ENCODE measurements at places on chromosomes 7 and 10.
A peak's percentile ranks its signal among the peaks of the same experiment; 100 is the strongest.

- DNase-seq: no peak
Measured at GRCh38 chr10:100043344-100043743, 33.6 kb upstream of the DNMBP start.

- DNase-seq: peak; percentile 76
Measured at GRCh38 chr7:71868797-71869196, 543.3 kb downstream of the CALN1 start.

- DNase-seq: peak; percentile 91
Measured at GRCh38 chr7:69365651-69366192, 232.6 kb upstream of the AUTS2 start.

DNA sequence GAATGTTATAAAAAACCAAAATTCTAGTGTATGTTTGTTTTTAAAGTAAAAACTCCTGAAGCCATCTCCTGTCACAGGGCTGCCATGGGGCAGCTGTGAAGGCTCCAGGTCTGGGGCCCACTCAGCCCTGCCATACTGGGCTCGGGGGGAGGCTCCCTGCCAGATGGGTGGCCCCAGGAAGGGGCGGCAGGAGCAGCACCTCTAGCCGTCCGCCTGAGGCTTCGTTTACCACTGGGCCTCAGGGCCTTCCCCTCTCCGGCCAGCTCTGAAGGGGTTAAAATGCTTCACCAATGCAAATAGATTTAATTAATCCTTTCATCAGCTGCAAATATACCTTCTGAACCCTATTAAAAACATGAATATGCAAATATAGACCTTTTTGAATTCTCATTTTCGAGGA lies 139.0 kb downstream of the ELFN1 start:
- no peak for DNase-seq

- peak; percentile 11 for DNase-seq
Measured at GRCh38 chr10:115082506-115082905, 10.7 kb upstream of the ATRNL1 start.

GRCh38 chr10:6958711-6959110 lies 378.6 kb upstream of the PRKCQ start:
- no peak for DNase-seq

DNA sequence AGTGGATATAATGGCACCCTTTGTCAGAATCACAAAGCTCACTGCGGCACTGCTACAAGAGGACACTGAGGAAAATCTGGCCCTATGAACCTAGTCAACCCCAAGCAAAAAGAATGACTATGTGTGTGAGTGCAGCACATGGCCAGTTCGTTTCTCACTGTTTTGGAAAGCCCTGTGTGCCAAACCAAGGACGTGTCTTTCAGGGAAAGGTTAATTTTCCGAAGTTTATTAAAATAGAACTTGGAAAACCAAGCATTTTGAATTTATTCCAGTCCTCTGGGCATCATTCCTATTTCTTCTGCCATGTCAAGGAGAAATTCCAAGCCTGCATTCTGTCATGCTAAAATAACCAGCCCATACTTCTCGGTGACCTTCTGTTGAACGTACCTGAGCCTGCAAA lies 471.8 kb downstream of the PLXDC2 start:
- no peak for DNase-seq
